Bronchus fibroblast of lung (primary cell): ENCODE measurements at places on chromosomes 7 and 10. TPM values are rescaled to one million over a fixed set of nuclear protein-coding genes. Genes with fewer than 3 reads are reported as not detected.

LIPN gene
- total RNA-seq, result not detected in 2 replicates

PNLIPRP2 gene
- not detected in 2 replicates for total RNA-seq

WEE2 gene
- not detected in 2 replicates for total RNA-seq

TMEM236 gene
- not detected in 2 replicates for total RNA-seq

LHPP gene
- total RNA-seq, result 4.7 and 6.4 TPM in 2 replicates

SLC16A9 gene
- total RNA-seq, result 1.3 and 2.0 TPM in 2 replicates

CFAP69 gene
- total RNA-seq, result 0.30 and 0.67 TPM in 2 replicates

UPK3B gene
- total RNA-seq, result not detected in 2 replicates

MGAM2 gene
- total RNA-seq, result not detected in 2 replicates

SFMBT2 gene
- total RNA-seq, result 1.6 and 1.7 TPM in 2 replicates

OR2A5 gene
- not detected in 2 replicates for total RNA-seq

LBX1 gene
- under 0.01 TPM in 1 of 2 replicates, not detected in the other for total RNA-seq

KDM7A gene
- 0.67 and 0.89 TPM in 2 replicates for total RNA-seq

NAT16 gene
- total RNA-seq, result under 0.01 and 0.15 TPM in 2 replicates

RFC2 gene
- 41.7 and 45.6 TPM in 2 replicates for total RNA-seq

YWHAG gene
- 38.1 and 47.4 TPM in 2 replicates for total RNA-seq

HOXA6 gene
- total RNA-seq, result 3.0 and 3.9 TPM in 2 replicates

HTR7 gene
- 2.1 and 2.7 TPM in 2 replicates for total RNA-seq

DRGX gene
- total RNA-seq, result not detected in 2 replicates

CXCL12 gene
- 10.1 and 11.0 TPM in 2 replicates for total RNA-seq

ZNF117 gene
- 0.89 and 1.7 TPM in 2 replicates for total RNA-seq
